ENCODE measurements at places on chromosomes 6 and 20.

GRCh38 chr6:6915219-6915618 lies 192.5 kb upstream of the RREB1 start:
- DNase-seq: no peak

- DNase-seq: no peak
Measured at GRCh38 chr6:166474721-166475565, 92.2 kb upstream of the MPC1 start.

- no peak for DNase-seq
Measured at GRCh38 chr6:5197084-5197483, 63.7 kb downstream of the LYRM4 start.

GRCh38 chr6:129188306-129188705 lies 305.4 kb downstream of the LAMA2 start:
- no peak for DNase-seq

DNA sequence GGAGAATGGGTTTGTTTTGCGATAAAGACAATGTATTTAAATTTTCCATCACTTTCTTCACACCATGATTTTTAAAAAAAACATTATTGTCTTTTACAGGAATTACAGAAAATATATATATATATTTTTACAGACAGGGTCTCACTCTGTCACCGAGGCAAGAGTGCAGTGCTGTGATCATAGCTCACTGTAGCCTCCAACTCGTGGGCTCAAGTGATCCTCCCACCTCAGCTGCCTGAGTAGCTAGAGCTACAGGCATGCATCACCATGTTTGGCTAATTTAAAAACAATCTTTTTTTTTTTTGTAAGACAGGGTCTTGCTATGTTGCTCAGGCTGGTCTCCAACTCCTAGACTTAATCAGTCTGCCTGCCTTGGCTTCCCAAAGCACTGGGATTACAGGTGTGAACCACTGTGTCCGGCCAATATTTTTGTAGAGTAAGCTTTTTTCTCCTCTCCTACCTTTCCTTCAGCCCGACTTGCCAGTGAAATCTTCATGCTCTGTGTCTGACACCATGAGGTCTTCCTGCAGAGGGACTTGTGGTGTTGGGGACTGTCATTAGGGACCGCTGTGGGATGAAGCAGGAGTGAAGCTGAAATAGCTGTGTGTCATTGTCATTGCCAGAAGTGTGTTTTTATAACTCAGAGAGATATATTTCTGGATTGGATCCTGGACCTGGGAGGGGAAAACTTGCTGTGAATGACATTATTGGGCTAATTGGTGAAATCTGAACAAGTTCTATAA lies 13.2 kb downstream of the DSP start:
- DNase-seq: no peak

DNA sequence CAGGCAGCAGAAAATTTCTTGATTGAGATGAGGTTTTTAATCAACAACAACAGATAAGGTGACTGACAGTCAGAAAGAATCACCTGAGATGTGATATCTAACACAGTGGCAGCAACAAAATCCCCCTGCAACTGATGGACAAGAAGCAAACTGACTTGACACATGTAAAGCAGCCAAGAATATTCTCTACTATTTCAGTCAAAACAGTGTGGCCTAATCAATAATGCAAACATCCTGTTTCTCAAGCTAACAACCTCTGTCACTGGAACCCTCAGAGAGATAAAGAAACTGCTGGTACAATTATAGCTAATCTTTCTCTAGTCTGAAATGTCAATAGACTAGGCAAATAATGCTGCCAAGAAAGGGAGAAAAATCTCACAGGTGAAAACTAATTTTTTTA lies 4.6 kb upstream of the CGA start:
- no peak for DNase-seq

DNA sequence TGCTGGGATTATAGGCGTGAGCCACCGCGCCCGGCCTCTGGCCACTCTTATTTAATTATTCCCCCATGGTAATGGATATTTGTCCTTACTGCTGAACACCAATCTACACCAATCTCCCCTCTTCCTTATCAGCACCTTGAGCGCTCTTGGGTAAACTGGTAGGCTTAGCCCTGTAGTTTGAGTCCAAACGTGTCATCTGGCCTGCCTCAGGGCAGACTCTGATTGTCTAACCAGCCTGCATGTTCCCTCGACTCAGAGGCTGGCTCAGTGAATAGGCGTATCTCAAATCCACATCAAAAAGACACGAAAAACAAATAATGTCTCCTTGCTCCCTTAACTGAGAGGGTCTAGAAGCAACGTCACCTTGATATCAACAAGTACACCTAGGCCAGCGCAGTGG lies 260.9 kb downstream of the TFAP2C start:
- DNase-seq: no peak

DNA sequence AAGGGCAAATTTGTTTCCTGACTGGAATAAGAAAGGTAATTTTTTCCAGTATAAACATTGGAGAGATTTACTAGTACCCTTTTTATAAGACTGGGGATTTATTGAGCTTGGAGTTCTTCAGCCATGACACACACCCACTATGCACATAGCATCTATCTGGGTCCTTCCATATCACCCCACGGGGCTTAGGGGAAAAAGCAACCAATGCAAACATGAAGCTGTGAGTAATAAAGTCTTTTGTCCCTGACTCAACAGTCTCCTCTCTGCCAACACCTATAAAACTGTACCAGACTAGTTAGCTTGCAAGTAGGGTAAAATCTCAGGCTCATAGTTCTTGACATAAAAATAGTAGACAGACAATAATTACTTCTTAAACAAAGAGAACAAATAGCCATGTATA lies 23.4 kb downstream of the COL21A1 start:
- DNase-seq: no peak

GRCh38 chr20:18421608-18422007 lies 45.2 kb downstream of the DZANK1 start:
- no peak for DNase-seq

- DNase-seq: no peak
Measured at GRCh38 chr20:5680192-5680591, 70.0 kb upstream of the SHLD1 start.

DNA sequence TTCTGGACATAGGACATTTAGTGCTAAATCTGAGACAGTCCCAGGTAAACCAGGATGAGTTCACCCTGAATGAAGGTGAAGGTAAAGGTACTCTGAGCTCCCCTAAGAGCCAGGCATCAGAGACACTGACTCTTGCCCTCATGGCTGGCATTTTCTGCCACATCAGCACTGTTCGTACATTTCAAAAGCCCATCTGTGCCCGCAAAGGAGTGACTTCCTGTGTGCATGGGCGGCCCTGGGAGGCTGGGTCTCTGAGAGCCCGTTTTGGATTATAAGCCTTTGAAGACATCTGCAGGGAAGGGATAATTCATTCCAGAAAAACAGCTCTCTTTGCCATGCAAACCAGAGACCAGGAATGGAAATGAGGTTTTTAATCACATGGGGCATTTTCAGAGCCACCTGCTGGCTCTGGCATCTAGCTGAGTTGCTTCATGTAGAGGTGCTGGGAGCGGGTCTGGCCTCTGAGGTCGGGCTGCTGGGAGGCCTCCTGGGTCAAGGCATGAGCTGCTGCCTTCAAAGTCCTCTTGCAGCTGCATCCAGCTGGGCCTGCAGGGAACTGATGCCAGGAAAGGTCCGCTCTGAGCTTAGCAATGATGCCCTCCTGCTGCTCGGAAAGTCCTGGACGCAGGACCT lies 348.3 kb downstream of the DHX35 start:
- DNase-seq: no peak

GRCh38 chr20:6613280-6613861 lies 154.1 kb upstream of the BMP2 start:
- no peak for DNase-seq

GRCh38 chr6:89217299-89217910 lies at the start of gene GABRR1:
Gene GABRR1 (minus strand): TSS chr6:89217358. CDS start chr6:89217322, 36 bp downstream.
- no peak for DNase-seq

GRCh38 chr6:313917-314316 lies 21.6 kb downstream of the DUSP22 start:
- no peak for DNase-seq

GRCh38 chr6:112296122-112296521 lies 41.8 kb upstream of the LAMA4 start:
- peak; percentile 74 for DNase-seq

DNA sequence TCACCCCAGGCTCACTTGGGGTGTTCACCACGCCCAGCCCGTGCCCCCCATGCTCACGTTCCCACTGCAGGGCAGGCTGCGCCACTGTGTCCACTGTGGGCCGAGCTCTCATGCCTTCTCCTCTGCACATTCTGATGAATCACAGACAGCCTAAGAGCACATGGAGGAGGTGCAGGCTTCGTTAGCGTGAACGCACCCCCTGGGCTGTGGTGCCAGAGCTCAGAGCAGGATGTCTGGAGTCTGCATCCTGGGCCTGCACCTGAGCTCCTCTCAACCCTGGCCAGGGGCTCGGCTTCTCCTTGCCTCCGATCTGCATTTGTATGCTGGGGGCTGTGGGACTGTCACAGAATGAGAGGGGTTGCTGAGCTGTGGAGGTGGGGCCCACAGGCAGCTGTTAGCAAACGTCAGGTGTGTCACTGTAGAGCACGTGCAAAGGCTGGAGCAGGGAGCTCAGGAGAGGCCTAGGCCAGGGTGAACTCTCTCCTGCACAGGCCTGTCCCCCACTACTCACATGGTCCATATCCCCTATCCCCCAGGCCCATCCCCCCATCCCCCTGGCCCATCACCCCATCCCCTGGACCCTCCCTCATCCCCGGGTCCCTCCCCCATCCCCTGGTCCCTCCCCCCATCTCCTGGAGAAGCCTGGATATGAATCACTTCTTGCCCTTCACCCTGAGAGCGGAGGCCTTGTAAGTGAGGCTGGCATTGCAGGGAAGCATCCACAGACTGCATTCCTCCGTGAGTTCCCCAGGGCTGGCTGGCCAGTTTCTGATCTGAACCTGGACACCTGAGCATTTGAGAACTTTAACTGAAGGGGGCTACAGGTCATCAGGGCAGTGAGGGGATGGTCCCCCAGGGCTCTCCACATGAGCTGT lies 309.5 kb downstream of the TAF4 start:
- no peak for DNase-seq

DNA sequence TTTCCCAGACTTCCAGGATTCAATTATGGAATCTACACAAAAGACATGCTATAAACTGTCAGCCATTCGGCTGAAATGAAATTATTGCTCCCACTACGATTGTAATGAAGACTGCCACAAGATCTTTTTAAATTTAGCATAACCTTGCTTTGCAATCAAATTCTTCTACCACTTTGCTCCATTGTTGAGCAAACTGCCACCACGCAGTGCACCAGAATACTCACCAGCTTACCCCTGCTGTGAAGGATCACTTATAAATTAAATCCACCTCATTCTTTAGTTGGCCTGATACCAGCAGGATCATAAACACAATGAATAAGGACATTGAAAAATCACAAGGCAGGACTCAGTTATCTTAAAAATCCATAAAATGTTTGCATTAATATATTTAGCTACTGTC lies 151.8 kb upstream of the PRND start:
- no peak for DNase-seq

- no peak for DNase-seq
Measured at GRCh38 chr20:38997622-38998021, 35.5 kb downstream of the DHX35 start.

- DNase-seq: peak; percentile 93
Measured at GRCh38 chr6:137218917-137219663, at the start of gene IFNGR1. Gene IFNGR1 (minus strand): TSS chr6:137219385. CDS start chr6:137219327, 58 bp downstream.

GRCh38 chr6:54992789-54993188 lies 146.2 kb downstream of the FAM83B start:
- DNase-seq: no peak

All from mesenchymal stem cell (in vitro differentiated cells and primary cell).